ENCODE measurements at places on chromosomes 1 and 21. TPM values are rescaled to one million over a fixed set of nuclear protein-coding genes. Genes with fewer than 3 reads are reported as not detected.

RAB25 gene
- 55.3 TPM for polyA plus RNA-seq

GRCh38 chr1:171801487-171801891 is 20.0 kb downstream of the METTL13 start:
- peak; percentile 55 for DNase-seq

PGBD5 gene
- polyA plus RNA-seq = 8.7 TPM

DNA sequence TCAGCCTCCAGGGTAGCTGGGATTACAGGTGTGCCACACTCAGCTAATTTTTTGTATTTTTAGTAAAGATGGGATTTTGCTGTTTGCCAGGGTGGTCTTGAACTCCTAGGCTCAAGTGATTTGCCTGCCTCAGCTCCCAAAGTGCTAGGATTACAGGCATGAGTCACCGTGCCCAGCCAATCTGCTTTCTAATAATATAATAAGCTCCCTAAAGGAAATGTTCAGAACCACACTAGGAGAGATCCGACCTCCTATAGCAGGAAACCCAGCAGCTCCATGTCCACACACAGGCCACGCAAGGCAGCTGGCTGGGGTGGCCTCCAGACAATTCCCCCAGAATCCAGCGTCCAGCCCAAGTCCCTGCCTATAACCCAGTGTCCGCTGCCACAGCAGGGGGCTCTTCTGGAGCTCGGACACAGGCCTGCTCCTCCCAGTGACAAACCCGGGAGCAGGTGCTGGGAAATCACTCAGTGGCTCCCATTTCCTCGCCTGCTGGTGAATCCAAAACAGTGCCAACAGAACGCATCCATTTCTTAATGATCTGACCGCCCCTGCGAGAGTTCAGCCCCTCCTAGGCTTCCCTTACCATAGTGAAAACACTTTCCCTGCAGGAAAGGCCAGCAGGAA is 7.5 kb downstream of the RIPK4 start:
- DNase-seq = no peak

OR2L8 gene
- polyA plus RNA-seq = not detected

GRCh38 chr1:246280551-246280950 is 226.5 kb downstream of the SMYD3 start:
- peak; percentile 33 for DNase-seq

- DNase-seq = no peak
Measured at GRCh38 chr21:31755027-31755426, 23.1 kb upstream of the SCAF4 start.
